ENCODE measurements at places on chromosomes 1 and 21. TPM values are rescaled to one million over a fixed set of nuclear protein-coding genes. Genes with fewer than 3 reads are reported as not detected.

Gene ERO1B
- 15.4 TPM for total RNA-seq

Gene TMPRSS2
- 23.7 TPM for total RNA-seq

Gene BTG3
- total RNA-seq: 29.0 TPM

Gene OR2L2
- total RNA-seq: 0.22 TPM

Gene WDR47
- total RNA-seq: 12.1 TPM

Gene TMPRSS3
- total RNA-seq: 14.4 TPM

GRCh38 chr21:35048706-35049617, at the start of gene RUNX1:
Gene RUNX1, minus strand, starts transcription at chr21:35049302.
- no peak for DNase-seq

DNA sequence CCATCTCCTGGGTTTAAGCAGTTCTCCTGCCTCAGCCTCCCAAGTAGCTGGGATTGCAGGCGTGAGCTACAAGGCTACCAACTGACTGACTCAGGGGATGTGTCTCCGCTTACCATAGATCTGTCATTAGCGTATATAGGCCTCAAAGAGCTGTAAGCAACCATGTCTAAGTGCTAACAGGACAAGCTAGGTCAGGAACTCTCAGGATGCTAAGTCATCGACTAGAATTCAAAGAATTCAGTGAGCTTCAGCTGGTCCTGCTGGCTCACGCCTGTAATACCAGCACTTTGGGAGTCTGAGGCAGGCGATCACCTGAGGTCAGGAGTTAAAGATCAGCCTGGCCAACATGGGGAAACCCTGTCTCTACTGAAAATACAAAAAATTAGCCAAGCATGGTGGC, 29.5 kb downstream of the CAPN2 start:
- no peak for DNase-seq

GRCh38 chr1:210633140-210633539, 304.4 kb downstream of the HHAT start:
- no peak for DNase-seq

DNA sequence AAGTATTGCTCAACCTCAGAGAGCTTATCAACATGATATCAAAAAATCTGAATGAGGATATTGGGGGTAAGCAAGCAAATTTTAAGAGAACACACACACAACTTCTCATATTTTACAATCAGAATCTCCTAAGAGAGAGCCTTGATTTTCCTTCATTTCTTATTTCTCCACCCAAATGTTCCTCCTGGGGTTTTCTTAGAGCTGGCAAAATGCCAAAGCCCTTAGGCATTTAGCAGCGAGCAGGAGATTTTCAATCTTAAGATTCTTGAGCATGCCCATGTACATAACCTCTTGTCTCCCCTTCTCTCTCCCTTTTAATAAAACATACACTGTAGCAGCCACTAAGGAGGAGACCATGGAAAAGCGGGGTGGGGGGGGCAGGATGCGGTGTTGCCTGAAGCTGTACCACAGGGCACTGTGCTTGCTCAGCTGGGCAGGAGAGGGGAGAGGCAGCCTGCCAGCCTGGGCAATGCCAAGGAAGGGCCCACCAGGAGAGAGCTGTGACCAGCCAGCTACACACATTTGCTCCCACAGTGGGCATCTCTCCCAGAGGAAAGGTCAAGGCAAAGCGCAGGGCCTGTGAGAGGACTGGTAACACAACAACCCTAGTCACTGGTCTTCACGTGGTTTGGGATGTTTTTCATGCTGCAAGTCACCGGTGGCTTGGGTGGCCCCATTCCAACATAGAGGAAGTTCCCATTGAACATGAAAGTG, 4.3 kb downstream of the BRINP2 start:
- no peak for DNase-seq

- no peak for DNase-seq
Measured at GRCh38 chr1:84758968-84759491, 68.8 kb upstream of the SSX2IP start.

- DNase-seq: no peak
Measured at GRCh38 chr1:210093461-210093860, 139.1 kb upstream of the SERTAD4 start.

DNA sequence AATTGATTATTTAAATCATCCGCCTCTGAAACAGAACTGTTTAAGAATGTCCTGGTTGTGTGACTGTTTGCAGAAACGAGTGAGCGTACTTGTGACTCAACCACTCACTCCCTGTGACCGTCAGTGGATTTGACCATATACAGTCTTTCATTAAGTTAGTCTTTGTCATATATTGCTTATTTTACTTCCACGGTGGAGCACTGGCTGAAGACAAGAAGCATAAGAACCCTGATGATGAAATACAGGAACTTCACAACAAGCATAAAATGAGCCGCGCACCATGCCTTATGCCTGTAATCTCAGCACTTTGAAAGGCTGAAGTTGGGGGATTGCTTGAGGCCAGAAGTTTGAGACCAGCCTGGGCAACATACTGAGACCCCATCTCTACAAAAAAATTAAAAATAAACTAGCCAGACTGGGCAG, 194.0 kb downstream of the TOMM20 start:
- DNase-seq: no peak

- no peak for DNase-seq
Measured at GRCh38 chr1:202047977-202048376, 37.6 kb downstream of the ELF3 start.

DNA sequence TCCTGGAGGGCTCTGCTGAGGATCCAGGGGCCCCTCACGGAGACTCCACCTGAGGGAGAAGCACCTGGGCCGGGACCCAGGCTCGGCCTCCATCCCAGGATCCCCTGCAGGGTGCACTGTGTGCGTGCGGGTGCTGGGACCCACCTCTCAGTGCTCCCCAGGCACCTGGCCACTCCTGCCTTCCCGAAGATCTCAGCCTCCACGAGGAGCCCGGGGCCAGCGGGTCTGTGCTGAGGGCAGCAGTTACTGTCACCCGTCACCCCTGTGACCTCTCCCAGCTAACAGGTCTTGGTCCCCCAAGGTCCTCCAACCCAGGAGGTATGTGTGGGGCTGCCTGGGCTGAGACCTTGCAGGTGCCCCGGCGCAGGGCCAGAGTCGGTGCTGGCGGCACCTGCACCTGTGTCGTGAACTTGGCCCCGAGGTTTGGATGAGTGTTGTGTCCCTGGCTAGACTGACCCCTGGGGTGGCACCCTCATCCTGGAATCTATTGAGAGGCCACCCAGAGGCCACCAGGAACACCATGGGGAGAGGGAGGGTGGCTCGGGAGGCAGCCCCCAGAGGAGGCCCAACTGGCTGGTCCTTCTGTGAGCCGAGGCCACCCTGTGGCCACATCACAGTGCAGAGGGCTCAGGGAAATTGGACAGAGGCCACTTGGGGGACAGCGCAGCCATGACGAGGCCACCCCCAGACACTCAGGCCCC, 17.7 kb downstream of the MORN1 start:
- no peak for DNase-seq

DNA sequence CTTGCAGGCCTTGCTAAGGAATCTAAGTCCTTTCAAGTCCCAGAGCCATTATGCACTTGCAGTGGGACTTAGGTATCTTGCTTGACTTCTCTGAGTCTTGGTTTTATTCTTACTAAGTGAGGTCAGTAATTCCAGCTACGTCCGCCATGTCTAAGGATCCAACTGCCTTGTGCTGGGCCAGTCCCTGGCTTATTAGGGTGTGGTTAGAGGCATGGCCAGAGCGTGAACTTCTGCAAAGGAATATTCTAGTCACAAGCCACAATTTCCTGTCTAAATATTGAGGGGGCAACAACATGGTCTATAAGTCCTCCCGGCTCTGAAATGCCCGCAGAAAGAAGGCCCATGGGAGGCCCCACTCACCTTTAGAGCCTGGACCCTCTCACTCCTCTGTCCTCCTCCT, 82.9 kb downstream of the TMEM53 start:
- no peak for DNase-seq

GRCh38 chr1:189350983-189351616, 1126.6 kb downstream of the BRINP3 start:
- no peak for DNase-seq

DNA sequence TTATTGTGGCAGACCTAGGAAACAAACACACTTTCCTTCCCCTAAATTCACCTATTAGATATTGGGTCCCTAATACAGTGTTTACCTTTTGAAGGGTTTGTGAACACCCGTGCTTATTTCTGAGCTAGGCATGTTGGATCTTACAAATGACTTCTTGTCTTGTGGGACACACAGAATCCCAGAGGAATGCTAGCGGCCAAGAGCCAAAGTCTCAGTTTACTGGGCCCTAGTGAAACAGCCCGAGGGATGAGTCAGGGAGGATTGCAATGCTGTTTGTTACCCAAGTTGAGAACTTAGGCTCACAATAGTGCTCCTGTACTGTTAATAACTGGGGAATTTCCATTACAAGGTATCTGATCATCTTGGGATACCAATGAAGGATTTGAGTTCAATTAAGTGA, 100.1 kb upstream of the AKT3 start:
- DNase-seq: no peak
